ENCODE measurements at places on chromosomes 2 and 18.

GRCh38 chr2:240987588-240987987, 10.8 kb upstream of the SNED1 start:
- no peak for DNase-seq

GRCh38 chr2:96868555-96869280, 1.2 kb downstream of the SEMA4C start:
- DNase-seq = peak; percentile 94

- DNase-seq = peak; percentile 85
Measured at GRCh38 chr2:133642791-133643191, 74.5 kb upstream of the NCKAP5 start.

- DNase-seq = no peak
Measured at GRCh38 chr2:200348897-200349563, 42.5 kb downstream of the SPATS2L start.

GRCh38 chr2:241132538-241133435, 16.5 kb downstream of the PASK start:
- DNase-seq = no peak

DNA sequence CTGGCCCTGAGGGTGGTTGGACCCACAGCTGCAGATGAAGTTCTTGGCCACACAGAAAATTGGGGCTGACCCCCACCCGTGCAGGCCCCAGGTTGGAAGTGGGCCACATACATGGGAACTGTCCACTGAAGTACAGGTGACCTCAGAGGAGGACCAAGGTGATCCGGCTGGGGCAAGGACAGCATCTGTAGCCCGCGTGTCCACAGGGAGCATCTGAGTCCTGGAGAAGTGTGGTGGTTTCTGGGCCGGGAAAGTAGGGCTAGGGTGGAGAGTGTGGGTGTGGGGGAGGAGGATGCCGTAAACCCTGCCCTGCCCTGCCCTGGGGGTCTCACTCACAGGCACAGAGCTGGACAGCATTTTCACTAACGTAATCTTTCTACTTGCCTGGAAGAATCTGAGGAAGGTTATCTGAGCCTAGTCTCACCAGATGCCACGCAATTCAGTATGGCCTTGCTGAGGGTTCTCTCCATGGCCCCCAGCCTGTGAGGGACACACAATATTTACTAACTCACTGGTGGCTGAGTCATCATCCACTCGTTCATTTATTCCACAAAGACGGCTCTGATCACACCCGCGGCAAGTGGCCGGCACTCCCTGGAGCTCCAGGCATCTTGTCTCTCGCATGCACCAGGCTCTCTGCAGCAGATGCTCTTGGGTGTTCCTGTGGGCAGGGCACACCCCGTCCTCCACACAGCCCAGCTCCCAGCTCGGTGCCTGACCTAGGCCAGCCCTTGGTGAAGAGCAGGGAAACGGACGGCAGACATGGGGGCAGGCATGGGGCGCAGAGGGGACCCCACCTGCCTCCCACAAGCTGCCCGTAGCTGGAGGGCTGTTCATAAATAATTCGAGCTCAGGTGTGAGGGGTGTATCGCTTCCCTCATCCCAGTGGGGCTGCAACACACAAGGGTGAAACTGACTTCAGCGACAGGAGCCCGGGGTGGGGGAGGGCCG, 51.2 kb downstream of the INHBB start:
- DNase-seq = peak; percentile 28

DNA sequence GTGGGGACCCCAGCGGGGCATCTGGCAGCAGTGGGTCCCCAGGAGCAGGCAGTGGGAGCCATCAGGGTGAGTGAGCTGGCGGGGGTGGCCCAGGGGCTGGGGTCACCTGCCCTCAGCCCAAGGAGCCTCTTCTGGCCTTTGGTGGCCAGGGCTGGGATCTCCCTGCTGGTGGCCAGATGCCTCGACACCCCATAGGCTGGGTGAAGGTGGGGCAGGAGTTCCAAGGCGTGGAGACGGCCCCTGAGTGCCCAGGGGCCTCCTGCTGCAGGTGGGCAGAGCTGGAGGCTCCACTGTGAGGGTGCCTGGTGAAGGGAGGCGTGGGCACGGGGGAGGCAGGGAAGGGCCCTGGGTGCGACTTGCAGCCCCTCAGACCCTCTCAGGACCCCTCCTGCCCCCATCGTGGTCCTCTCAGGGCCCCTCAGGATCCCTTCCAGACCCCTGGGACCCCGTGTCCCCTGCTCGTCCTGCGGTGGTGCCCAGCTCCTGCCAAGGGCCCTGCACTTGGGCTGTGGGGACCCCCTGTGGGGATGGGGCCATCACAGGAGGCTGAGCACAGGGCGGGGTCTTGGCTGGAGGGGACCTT, 5.0 kb upstream of the GPR35 start:
- DNase-seq = no peak

- DNase-seq = peak; percentile 69
Measured at GRCh38 chr2:187774551-187775071, 220.4 kb upstream of the TFPI start.

DNA sequence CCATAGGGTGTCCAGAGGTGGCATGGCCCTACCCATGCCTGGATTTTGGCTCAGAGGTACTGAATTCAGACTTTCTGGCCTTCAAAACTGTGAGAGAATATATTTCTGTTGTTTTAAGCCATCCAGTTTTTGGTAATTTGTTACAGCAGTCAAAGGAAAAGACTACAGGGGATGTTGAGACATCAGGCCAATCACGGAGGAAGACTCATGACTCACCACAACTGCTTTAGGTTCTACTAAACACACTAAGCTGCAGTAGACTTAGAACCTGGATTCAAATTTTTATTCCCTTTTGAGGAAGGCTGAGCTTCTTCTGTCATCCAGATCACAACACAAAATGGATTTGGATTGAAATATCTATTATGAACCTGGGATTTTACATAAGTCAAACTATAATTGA, 12.0 kb upstream of the C2orf66 start:
- peak; percentile 15 for DNase-seq

DNA sequence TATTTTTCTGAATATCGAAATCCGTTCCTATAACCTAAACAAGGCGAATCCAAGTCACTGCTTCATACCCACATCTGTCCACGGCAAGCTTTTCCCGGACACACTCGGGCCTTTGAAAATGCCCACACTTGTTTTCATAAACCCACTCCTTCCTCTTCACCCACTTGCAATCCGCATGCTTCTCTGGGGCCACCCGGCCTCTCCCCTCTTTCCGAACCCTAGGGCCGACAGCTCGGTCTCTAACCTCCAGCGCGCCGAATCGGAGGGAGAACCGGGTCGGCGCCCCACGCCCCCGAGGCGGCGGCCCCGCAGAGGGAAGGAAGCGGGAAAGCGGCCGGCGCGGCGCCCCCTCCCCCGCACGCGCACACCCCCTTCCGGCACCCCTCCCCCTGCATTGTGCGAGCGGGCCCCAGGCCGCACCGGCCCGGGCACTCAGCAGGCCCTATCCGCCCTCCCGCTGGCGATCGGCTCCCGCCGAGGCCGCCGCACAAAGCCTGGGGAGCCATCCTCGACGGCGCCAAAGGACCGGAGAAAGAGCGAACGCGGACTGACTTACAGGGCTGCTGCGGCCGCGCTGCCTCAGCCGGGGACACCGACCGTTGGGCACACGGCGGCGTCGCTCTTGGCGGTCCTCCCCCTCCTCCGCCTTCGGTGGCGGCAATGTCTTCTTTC, 467 bp downstream of the PUM2 start:
- DNase-seq = peak; percentile 29
